DND-41 (cell line): ENCODE measurements at places on chromosomes 6 and 20.

DNA sequence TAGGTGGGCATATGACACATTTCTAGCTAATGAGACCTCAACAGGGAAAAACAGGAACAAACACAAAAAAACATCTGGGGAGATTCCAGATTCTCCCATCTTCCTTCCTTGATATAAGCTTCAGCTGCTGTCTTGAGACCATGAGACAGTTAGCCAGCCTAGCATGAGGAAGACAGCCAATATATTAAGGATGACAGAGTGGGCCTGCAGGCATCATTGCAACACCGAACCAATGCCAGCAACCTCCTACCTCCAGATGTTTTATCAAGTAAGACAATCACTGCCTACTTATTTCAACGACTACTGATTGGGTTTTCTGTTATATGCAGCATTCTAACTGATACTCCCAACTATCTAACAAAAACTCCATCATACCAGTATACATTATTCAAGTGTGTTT, 119.0 kb downstream of the ISM1 start:
- H3K27ac ChIP-seq: no peak overlapping the region
- H3K27me3 ChIP-seq: no peaks in the 10 kb centered on the region
- no peak for DNase-seq

- no peaks in the 10 kb centered on the region for H3K27me3 ChIP-seq
- H3K4me3 ChIP-seq: no peak overlapping the region
- no peak overlapping the region for H3K27ac ChIP-seq
These were observed 156.8 kb downstream of the DNAH8 start for GRCh38 chr6:38871741-38872568.

DNA sequence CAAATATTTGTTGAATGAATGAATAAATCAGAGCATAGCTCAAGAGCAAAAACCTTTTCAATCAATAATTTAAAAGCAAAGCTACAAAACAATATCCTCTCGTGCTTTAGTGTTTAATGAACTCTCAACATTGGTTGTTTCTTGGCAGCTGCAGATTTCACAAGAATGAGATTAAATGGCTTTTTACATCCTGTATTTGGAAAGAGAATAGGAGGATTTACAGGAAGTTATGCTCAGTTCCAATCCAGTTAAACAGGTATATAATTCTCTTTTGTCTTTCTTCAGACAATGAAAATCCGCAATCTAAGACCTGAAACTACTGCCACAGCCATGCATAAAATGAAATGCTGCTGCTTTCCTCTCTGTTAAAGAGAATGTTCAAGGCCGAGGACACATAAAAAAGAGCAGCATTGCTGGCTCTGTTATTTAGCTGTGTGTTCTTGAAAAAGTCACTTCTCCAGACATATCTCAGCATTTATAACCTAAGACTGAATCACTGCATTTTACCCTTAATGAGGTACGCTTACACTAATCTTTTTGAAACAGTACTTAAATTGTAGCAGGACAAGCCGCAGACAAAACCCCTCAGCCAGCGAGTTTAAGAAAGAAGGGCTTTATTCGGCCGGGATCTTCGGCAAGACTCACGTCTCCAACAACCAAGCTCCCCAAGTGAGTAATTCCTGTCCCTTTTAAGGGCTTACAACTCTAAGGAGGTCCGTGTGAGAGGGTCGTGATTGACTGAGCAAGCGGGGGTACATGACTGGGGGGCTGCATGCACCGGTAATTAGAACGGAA, 3.6 kb downstream of the C6orf52 start:
- H3K27ac ChIP-seq: no peak overlapping the region
- H3K4me1 ChIP-seq: peaks cover 14% of the 10 kb centered on the region
- H3K27me3 ChIP-seq: no peaks in the 10 kb centered on the region
- DNase-seq: no peak
- no peak overlapping the region for H3K4me3 ChIP-seq

GRCh38 chr6:29975561-29975907, 33.2 kb downstream of the HLA-A start:
- peaks cover 6% of the 10 kb centered on the region; the same call in 1 of the 2 replicates for H3K36me3 ChIP-seq
- DNase-seq: no peak
- H3K27ac ChIP-seq: no peak overlapping the region
- 0 out of 2 replicates have a peak, but pooled peaks cover 3% of the 10 kb centered on the region for H3K4me1 ChIP-seq
- H3K27me3 ChIP-seq: no peaks in the 10 kb centered on the region
- no peak overlapping the region for H3K4me3 ChIP-seq

- no peak for DNase-seq
- no peaks in the 10 kb centered on the region for H3K36me3 ChIP-seq
- no peak overlapping the region for H3K27ac ChIP-seq
- H3K27me3 ChIP-seq: no peaks in the 10 kb centered on the region
- H3K4me3 ChIP-seq: no peak overlapping the region
These were observed 290.6 kb upstream of the ZNF337 start for GRCh38 chr20:25987073-25987927.

- no peak overlapping the region for H3K27ac ChIP-seq
- peak; percentile 21 for DNase-seq
These were observed 5.6 kb upstream of the BTBD3 start for GRCh38 chr20:11912013-11912658.

DNA sequence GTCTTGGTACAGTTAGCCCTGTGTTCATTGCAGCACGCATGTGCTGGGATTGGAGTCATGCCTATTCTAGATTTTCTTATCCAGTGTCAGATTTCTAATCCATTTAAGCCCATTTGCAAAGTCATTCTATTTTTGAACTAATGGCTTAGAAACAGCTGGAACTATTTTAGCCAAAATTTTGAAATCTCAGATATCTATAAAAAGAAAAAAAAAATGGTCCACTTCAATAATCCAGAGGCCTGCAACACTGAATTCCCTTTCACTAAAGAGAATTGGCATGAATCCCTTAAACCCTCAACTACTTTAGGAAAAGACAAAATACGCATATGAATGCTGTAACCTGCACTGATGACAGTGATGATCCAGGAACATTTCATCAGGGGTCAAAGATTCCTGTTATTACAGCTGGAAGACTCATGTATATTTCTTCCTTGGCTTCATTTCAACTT, 1.5 kb downstream of the COL21A1 start:
- H3K4me1 ChIP-seq: no peaks in the 10 kb centered on the region
- H3K27ac ChIP-seq: no peak overlapping the region
- no peaks in the 10 kb centered on the region for H3K36me3 ChIP-seq
- no peak overlapping the region for H3K4me3 ChIP-seq
- no peak for DNase-seq

DNA sequence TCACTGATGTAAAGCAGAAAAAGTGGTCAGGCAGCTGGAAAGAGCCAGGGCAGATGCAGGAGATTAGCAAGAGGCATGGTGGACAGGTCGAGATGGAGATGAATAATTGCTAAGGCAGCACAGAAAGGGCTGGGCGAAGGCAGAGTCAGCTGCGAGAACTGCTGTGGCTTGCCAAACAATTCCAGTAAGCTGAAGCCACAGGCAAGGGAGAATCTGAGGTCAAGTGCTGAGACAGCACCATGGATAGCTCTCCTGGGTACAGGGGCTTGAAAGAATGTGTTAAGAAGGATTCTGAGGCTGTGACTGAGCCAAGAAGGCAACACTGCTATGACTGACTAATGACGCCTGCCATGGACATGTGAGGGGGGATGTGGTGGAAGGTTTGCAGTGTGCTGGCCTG, 220.8 kb upstream of the FOXA2 start:
- peak; percentile 39 for DNase-seq
- H3K4me1 ChIP-seq: no peaks in the 10 kb centered on the region
- no peak overlapping the region for H3K27ac ChIP-seq
- H3K4me3 ChIP-seq: no peak overlapping the region

DNA sequence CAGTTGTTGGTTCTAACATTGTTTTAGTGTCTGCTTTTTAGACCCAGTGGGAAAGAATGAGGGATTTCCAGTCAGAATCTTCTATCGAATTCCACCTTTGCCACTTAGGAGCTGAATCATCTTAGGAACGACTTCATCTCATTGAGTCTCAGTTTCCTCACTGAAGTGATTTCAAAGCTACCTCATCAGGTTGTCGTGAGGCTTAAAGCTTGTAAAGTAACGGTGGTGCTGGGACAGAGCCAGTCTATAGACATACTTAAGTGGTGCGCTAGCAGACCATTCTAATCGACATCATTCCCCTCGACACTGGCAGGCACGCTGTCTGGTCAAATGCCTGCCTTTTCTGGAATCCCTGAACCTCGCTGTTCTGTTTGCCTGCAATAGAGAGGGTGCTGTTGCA, 55.5 kb downstream of the TMEM170B start:
- no peaks in the 10 kb centered on the region for H3K27me3 ChIP-seq
- H3K4me3 ChIP-seq: no peak overlapping the region
- no peak for DNase-seq
- no peaks in the 10 kb centered on the region for H3K4me1 ChIP-seq

GRCh38 chr20:2349801-2350200, 30.9 kb upstream of the TGM6 start:
- H3K4me3 ChIP-seq: no peak overlapping the region
- no peak for DNase-seq
- peaks cover 6% of the 10 kb centered on the region for H3K4me1 ChIP-seq
- H3K27ac ChIP-seq: no peak overlapping the region

GRCh38 chr20:33553516-33553915, 63.6 kb downstream of the CBFA2T2 start:
- H3K27me3 ChIP-seq: no peaks in the 10 kb centered on the region
- H3K4me3 ChIP-seq: no peak overlapping the region
- peaks cover 11% of the 10 kb centered on the region for H3K4me1 ChIP-seq
- H3K27ac ChIP-seq: no peak overlapping the region
- peaks cover 23% of the 10 kb centered on the region for H3K36me3 ChIP-seq

DNA sequence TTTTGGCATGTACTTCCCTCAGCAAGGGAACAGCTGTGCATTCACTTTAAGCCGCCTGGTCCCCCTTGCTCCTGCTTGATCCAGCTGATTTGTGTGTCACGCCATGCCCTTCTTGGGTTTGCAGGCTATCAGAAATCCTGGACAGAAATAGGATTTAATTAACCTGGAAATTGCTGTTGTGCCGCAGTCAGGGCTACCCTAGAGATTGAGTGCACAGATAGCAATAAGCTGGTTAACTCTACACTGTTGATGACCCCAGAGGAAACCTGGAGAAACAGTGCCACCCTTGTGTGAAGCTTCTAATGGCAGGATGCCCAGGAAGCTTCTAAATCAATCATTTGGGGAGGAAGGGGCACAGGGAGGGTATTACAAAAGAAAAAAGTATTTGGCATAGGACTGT, 199.0 kb downstream of the JARID2 start:
- no peak overlapping the region for H3K4me3 ChIP-seq
- peaks cover 14% of the 10 kb centered on the region; the same call in 1 of the 2 replicates for H3K4me1 ChIP-seq
- H3K36me3 ChIP-seq: no peaks in the 10 kb centered on the region
- H3K27me3 ChIP-seq: no peaks in the 10 kb centered on the region
- DNase-seq: peak; percentile 18

- no peak overlapping the region for H3K4me3 ChIP-seq
- H3K36me3 ChIP-seq: no peaks in the 10 kb centered on the region
- H3K27me3 ChIP-seq: no peaks in the 10 kb centered on the region
- DNase-seq: no peak
- no peaks in the 10 kb centered on the region for H3K4me1 ChIP-seq
- no peak overlapping the region for H3K27ac ChIP-seq
These were observed 84.3 kb upstream of the THBS2 start for GRCh38 chr6:169337886-169338445.

- no peaks in the 10 kb centered on the region for H3K36me3 ChIP-seq
- no peak overlapping the region for H3K27ac ChIP-seq
- H3K27me3 ChIP-seq: peaks cover 9% of the 10 kb centered on the region
- H3K4me1 ChIP-seq: no peaks in the 10 kb centered on the region
- H3K4me3 ChIP-seq: no peak overlapping the region
These were observed 177.2 kb upstream of the RNF24 start for GRCh38 chr20:4192378-4193068.

DNA sequence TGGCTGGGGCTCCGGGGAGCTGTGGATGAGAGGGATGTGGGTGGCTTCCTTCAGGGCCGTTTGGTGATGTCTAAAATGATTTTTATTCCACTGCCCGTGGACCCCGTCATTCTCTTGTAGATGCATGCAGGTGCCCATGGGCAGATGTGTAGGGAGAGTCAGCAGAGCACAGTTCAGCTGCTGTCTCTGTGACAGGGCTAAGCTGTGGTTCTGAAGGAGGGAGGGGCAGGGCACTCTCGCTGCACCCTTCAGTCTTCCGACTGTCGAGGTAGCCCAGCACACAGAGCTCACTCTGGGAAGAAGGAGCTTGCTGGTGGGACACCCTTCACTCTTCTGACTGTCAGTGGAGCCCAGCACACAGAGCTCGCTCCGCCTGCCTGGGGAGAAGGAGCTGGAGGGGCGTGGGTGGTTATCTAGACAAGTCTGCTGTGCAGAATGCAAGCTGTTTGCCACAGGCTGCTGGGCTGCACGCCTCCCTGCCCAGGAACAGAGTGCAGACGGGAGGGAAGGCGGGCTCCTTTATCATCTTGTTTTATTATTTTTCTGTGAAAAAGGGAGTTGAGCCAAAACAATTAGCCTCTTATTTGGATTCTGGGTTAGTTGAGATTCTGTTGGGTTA, 28.4 kb upstream of the ADRM1 start:
- DNase-seq: no peak
- no peaks in the 10 kb centered on the region for H3K4me1 ChIP-seq
- H3K36me3 ChIP-seq: peaks cover 55% of the 10 kb centered on the region

DNA sequence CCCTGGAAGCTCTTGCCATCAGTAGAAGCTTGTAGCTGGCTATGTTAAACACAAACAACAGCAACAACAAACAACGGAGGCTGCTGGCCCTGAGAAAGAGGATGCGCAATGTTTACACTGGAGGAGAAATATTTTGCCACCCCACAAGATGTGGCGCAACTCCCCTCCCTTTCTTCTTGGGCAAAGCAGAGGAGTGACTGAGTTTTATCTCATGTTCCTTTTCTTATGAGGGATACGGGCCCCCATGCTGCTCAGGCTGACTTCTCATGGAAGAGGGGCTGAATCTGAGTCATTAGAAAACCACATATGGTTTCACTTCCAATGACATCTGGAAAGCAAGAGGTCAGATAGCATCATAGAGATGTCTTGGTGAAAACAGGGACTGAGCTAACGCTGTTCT, 75.9 kb upstream of the HDDC2 start:
- H3K27me3 ChIP-seq: no peaks in the 10 kb centered on the region
- H3K4me3 ChIP-seq: no peak overlapping the region
- H3K4me1 ChIP-seq: no peaks in the 10 kb centered on the region
- H3K27ac ChIP-seq: no peak overlapping the region

DNA sequence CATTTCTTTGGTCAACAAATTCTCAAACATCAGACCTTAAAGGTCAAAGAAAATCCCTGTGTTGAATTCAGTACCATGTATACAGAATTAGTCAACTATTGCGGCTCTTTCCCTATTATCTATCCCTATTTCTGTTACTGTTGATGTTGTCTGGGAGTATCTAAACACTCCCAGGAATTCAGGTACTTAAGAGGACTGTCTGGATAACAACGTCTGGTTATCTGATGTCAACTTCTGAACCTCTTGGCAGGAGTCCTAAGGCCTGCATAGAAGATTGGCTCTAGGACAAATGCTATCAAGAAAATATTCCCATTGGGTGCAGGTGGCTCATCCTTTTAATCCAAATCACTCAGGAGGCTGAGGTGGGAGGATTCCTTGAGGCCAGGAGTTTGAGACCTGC, 255.6 kb downstream of the KHDC1L start:
- H3K27me3 ChIP-seq: no peaks in the 10 kb centered on the region
- no peaks in the 10 kb centered on the region for H3K36me3 ChIP-seq
- H3K4me3 ChIP-seq: no peak overlapping the region
- no peak overlapping the region for H3K27ac ChIP-seq
- H3K4me1 ChIP-seq: no peaks in the 10 kb centered on the region
